ENCODE measurements at places on chromosomes 5 and 9.
A peak's percentile ranks its signal among the peaks of the same experiment; 100 is the strongest.

- no peak for DNase-seq
Observed at GRCh38 chr5:139022528-139022927, 147.4 kb upstream of the LRRTM2 start.

DNA sequence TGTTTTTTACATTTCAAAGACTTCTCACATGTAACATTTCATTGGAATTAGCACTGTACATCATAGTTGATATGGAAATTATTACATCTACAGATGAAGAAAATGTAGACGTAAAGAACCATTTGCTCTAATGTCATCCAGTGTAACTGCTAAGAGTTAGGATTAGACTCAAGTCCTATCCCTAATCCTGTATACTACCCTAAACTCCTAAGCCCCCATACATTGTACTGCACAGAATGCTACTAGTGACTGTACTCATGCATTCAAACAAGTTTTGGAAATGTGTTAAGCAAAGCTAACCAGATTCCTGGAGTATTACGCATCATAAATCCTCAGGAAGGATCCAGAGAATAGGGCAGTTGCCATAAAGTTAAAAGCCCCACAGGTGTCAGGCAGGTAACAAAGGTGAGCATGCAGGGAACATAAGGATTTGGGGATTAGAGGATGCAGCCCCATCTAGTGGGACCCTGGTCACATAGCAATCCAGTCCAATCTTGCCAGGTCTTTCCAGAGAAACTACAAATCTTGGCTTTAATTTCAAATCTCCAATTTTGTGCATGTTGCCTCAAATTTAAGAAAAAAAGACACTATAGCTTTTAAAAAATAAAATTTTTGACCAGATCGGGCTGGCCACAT lies 32.0 kb downstream of the HAVCR1 start:
- DNase-seq: peak; percentile 25

DNA sequence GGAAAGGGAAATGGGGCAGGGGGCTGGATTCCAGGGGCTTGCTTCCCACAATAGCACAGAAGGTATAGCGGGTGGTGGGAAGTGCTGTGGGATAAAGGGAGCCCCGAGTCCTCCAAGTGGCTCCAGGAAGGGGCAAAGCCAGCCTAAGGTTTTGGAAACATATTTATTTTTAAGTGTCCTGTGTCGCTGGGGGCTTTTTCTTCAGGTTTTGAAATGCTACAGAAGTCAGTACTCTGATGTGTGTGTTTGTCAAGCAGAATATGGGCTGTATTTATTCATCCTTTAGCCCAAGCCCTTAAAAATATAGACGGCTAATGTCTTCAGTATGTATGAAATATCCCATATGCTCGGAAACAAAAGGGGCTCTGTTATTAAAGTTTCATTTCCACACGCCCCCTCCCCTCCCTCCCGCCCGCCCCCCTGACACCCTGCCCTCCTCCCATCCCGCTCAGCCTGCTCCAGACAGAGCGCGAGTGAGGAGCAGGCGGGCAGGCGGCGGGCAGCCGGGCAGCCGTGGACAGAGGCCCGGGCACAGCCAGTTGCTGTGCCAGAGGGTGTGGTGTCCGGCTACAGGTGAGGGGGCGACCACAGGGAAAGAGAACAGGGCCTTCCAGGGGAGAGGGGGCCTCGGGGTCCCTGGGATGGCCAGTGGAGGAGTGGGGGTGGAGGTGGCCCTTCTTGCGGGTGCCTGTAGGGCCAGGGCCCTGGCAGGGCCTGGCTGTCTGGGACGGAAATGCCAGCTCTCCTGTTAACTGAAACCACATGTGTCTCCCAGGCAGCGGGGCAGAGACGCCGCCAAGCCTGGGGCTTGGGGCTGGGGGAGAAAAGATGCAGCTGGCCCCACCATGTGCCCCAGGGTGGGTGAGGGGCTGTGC lies 39.6 kb upstream of the SYNPO start:
- no peak for DNase-seq

GRCh38 chr5:179836225-179837019 lies 15.7 kb downstream of the SQSTM1 start:
- no peak for DNase-seq

DNA sequence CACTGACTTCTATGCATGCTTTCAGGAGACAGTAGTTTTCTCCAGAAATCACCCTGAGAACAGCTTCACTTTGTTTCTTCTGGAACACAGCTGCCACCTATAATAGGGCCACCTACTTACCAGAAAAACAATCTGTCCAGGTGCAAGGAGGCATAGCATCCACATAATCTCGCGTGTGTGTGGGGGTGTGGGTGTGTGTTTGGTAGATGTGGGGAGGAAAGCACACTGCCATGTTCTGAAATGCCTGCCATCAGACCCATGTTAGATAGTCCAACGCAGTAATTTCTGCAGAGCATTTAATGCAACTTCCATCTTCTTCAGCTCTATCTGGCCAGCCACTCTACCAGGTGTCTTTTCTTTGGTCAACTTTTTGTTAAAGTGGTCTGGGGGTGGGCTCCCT lies 102.9 kb downstream of the ACER2 start:
- DNase-seq: no peak

GRCh38 chr5:134136221-134136631 lies 21.7 kb downstream of the TCF7 start:
- no peak for DNase-seq

DNA sequence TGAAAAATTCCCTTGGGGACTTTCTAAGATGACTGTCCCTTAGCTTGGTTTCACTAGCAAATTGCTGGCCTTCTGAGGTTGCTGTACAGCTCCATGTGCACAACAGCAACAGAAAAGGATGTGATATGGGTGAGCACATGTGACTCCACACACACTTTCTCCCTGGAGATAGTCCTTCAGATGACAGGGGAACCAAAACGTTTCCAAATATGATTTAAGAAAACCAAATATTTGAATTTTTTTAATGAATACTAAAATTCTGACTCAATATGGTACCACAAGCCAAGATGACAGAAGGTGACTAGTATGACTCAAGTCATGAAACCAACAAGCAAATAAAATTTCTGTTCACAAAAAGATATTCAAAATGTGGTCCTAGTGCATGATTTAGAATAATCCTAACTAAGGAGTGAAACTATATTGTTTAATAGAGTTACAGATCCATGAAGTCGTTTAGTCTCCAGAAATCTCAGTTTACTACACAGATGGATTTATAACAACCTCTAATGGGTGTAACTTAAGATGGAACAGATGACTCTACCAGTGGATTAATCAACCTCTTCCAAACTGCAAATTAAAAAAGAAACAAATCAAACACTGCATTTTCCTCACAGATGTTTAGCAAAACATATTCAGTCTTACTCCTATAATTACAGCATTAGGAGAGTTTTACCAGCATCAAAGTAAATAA lies 144.8 kb upstream of the PIK3R1 start:
- DNase-seq: no peak

DNA sequence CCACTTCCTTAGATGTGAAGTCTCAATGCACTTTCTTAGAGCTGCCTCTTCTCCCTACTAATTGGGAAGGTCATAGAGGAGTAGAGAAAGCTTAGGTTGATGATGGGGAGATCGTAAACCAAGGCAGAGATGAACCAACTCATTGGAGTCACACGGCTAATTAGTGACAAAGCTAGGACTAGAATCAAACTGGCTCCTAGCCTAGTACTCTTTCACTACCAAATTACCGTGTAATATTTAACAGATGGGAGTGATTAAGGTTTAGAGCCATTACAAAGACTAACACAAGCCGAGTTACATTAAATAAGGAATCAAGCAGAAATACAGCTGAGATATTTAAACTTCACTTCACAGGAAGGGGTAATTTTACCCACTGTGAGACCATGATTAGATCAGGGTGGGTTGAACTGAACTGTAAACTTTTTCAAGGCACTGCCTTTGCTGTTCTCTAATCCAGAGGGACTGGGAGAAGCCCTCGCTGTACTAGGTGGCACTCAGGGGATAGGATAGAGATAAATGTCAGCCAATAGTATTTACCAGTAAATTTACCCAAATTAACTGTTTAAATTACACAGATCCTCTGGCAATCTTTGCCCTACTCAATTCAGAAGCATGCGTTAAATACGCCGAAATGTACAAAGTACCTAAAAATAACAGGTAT lies 166.4 kb upstream of the PIK3R1 start:
- no peak for DNase-seq

DNA sequence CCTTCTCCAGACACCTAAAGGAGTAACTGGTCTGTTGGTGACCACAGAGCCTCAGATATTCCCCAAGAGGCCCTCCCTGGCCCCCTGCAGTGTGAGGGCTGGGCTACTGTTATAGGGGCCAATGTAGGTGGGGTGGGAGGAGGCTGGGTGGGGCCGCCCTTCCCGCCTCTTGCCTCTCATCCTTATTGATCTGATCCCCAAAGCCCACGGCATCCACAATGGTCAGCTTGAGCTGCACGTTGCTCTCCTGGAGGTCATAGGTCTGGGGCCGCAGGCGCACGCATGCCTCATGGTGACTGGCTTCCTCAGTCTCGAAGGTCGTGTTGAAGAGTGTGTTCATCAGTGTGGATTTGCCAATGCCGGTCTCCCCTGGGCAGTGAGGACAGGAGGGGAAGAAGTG lies 13.0 kb downstream of the SEPTIN8 start:
- DNase-seq: no peak

DNA sequence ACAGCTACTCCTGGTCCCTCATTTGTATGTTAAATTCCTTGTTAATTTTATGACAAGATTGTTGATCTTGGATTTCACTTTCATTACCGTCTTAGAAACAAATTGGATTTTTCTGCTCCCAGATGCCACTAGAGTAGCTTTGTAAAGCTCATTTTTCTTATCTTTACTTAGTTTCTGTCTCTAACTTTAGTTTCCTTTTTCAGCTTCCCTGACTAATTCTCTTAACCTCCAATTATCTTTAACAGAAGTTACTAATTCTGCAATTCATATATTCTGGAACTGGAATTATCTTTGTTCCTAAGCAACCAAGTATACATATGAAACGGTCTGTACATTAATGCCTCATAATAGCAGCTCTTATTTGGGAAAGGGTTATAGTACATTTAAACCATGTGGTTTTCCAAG lies 16.7 kb downstream of the ITGA1 start:
- DNase-seq: no peak

GRCh38 chr5:72074251-72074650 lies 33.0 kb upstream of the MAP1B start:
- DNase-seq: no peak

GRCh38 chr9:77876091-77876490 lies 155.5 kb downstream of the GNAQ start:
- no peak for DNase-seq

DNA sequence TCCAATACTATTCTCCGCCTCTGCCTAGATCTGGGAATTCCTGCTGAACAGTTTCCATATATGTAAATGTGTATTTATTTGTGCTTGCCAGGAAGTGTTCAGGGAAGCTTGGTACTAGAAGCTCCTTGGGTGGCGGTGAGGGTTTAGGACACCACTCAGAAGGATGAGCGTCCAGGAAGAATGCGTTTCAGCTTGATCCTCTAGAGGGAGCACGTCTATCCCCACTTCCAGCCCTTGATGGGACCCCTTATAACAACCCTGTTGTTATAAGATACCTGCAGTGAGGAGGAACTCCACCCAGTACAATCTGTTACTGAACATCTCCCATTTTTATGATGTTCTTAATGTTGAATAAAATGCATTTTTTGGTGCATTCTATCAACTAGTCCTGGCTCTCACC lies 88.9 kb downstream of the CYFIP2 start:
- no peak for DNase-seq

DNA sequence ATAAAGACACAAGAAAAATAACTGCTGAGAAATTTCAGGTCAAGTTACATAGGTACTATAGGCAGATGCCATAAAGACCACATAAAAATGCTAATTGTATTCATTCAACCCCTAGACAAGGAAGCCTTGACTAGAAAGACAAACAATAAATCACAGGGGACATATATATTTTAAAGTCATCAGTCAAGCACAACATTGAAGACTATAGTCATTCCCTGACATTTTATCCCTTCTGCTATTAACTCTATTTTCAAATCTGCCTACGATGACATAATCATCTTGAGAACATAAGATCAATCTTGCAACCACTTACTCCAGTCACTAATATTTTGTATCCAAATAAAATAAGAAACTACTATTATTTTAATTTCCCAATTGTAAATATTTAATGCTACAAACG lies 38.3 kb downstream of the FAM13B start:
- DNase-seq: no peak

DNA sequence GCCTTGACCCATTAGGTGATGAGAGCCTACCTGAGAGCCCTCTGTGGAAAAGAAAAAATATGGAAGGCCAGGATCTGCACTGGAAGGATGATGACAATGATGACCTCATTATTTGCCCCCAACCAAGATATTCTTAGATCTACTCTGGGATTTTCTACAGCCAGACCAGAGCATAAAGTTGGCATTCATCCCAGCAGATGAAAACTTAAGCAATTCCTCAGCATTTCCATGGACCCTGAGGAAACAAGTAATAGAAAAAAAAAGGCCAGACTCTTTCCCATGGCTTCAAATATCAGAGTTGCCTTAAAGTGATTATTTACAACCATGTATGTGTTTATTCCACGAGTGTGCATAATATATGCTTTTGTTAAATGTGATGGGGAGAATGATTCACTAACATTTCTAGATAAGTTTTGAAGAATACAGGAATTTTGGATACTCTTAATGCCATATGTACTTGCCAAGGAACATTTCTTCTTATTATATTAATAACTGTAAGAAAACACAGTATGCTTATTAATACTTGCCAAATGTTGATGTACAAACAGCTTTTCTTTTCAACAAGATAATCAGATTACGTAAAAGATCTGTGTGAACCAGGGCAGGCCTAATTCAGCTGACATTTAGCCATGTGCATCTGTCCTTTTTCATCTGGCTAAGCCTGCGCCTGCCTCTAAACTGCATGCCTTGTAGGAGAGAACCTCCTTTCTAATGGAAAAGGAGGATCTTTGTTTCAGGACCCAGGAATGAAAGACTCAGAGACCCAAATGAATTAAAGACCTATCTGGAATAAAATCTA lies 94.8 kb downstream of the ARRDC3 start:
- DNase-seq: no peak

DNA sequence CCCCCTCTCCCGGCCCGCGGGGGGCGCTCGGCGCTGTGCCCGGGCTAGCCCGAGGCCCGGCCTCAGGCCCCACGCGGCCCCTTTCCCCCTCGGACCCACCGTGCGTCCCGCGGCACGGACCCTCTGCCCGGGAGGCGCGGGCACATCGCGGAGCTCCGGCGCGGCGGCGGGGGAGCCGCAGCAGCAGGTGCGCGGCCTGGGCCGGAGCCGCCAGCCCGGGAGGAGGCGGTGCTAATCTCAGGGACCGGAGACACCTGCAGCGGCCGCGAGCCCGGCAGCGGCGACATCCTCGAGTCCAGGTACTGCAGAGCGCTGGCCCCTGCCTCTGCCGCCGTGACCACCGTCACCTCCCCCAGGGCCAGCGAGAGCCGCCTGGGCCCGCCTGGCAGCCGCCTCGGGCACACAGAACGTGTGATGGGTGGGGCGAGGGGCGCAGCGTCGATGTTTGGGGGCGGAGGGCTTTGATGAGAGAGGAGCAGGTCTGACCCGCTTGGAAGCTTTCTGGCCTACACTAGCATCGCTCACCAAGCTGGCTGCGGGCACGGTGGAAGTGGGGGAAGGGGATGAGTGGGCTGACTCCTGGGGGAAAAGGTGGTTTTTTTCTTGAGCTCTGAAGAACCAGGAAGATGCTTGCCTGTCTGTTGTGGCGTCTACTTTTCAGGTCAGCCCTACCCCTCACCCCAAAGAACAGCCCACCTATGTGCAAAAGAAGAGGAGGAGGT lies 524 bp downstream of the CYFIP2 start:
- peak; percentile 76 for DNase-seq

Data from RPMI8226 (cell line).